ENCODE measurements at places on chromosomes 12 and 14.
A peak's percentile ranks its signal among the peaks of the same experiment; 100 is the strongest.

DNA sequence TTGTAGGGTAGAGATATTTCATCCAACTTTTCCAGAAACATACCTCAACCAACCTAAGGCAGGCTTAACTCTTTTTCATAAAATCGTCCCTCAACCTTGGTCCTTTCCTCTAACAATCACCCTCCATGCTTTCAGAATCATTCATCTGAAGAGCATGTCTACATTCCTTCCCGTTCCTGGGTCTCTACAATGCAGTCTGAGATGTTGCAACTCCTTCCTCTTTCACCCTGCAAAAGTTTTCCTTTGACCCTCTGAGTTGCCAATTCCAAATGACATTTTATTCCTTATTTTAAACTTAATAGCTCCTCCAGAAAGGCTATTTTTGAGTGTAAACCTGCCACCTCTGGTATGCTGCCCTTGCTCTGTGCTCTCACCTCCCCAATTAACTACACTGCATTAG lies 16.7 kb downstream of the SLC7A7 start:
- DNase-seq: no peak

DNA sequence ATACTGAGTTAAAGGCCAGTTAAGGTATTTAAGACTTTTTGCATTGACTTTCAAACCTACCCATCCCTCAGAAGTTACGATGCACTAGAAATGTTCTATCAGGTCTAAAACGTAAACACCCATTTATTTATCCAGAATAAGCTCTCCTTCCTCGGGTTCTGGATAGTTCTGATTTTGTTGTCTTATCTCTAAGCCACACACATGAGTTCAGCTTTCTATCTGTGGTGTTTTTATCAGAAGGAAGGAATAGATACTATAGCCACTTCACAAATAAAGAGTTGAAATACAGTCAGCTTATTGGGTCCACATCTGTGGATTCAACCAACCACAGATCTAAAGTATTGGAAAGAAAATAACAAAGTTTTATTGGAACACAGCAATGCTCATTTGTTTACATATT lies 5.4 kb downstream of the SFSWAP start:
- no peak for DNase-seq

DNA sequence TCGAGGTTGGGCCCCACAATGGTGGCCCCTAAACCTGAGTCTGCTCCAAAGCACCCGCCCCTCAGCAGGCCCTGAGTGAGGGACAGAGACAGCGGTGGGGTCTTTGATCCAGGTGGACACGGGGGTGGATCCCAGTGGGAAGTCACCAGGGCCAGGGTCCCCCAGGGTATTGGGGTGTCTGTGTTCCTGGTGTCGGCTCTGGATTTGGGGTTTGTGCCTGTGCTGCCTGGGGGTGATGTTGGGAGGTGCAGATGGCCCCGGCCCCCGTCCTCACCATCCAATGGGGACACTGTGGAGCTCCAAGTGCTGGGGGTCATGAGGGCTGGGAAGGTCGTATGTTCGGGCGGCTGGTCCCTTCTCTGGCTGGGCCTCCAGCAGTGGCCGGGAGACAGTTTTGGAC lies 354.2 kb downstream of the TMEM121 start:
- DNase-seq: no peak

DNA sequence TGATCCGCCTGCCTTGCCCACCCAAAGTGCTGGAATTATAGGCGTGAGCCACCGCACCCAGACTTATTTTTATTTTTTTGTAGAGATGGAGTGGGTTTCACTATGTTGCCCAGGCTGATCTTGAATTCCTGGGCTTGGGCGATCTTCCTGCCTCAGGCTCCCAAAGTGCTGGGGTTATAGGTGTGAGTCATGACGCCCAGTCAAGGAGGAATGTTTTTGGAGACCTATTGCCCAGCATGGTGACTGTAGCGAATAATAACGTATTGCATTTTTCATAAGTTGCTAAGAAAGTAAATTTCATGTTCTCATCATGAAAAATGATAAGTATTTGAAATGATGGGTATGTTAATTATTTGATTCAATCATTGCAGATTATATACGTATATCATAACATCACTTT lies 46.5 kb downstream of the TEAD4 start:
- peak; percentile 41 for DNase-seq

DNA sequence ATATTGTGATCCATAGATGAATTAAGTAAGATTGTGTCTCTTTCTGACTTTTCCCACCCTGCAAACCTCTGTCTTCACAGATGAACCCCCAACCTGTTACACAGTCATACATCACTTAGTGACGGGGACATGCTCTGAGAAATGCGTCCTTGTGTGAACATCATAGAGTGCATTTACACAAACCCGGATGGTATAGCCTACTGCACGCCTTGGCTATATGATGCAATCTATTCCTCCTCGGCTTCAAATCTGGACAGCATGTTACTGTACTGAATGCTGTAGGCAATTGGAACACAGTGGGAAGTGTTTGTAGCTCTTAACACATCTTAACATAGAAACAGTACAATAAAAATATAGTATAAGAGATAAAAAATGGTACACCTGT lies 7.4 kb upstream of the TESPA1 start:
- no peak for DNase-seq

DNA sequence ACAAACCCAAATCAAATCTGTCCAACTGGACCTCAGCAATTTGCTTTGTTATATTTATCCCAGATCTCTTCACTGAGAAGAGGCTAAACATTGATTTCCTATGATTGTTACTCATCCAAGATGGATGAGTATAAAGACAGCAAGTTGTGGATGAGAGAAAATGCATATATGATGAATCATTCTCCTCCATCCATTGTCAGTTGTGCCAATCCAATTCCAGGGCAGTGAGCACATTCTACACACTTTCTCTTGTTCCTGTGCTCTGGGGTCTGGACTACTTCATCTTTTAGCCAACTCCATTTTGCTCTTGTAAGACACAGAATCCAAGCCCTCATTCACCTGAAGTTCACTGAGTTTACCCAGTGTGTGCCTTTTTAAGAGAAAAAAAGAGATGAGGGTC lies 105.7 kb downstream of the GCH1 start:
- DNase-seq: peak; percentile 43

DNA sequence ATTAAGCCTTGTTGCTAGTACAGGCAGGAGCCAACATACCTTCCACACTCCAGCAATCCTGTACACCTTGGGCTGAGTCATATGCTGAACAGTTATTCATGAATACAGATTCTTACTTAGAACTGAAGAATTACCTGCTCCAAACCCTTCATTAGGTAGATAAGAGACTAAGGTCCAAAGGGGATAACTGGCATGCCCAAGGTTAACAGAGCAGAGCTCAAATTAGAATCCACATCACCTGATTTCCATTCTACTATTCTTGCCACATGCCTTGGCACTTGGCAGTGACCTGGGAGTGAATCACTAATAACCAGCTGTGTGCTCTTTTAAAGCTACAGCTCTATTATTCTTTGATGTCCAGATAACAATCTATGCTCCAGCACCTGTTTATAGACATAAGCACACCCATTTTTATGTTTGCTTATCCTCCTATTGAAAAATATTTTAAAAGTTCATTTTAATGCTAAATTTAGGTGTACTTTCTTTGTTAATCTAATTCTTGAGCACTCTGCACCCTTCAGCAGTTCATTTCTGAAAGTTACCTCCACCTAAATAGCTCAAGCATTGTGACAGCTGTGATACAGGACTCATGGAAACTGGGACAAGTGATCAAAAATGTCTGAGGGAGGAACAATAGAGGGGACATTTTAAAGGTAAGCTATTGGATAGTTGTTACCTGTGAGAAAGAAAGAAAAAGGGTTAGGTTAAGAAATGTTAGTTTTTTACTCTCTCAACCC lies 19.4 kb downstream of the LPCAT3 start:
- no peak for DNase-seq

- DNase-seq: no peak
These were observed 885.8 kb downstream of the FSCB start for GRCh38 chr14:43621282-43621681.

GRCh38 chr12:14367040-14367661 lies 1.7 kb downstream of the ATF7IP start:
- DNase-seq: no peak

GRCh38 chr12:2214411-2214810 lies 161.6 kb downstream of the CACNA1C start:
- no peak for DNase-seq

DNA sequence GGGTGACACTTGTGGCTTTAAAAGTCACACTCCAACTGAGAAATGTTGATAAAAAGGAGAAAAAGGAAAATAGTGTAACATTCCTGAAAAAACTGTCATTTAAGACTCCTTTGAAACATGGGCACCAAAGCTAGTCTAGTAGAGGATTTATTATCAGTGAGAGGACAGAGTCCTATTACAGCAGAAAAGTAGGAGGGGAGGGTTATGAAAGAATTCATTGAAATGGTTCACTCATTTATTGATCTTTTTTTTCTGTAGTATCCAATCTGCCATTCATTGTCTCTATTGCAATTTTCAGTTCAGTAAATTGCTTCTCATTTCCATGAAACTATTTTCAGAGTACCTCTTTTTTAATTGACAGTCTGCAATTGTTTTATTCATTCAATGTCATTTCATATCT lies 25.4 kb downstream of the PPM1A start:
- DNase-seq: no peak

- DNase-seq: no peak
These were observed 4.8 kb upstream of the DDX55 start for GRCh38 chr12:123597100-123597499.

DNA sequence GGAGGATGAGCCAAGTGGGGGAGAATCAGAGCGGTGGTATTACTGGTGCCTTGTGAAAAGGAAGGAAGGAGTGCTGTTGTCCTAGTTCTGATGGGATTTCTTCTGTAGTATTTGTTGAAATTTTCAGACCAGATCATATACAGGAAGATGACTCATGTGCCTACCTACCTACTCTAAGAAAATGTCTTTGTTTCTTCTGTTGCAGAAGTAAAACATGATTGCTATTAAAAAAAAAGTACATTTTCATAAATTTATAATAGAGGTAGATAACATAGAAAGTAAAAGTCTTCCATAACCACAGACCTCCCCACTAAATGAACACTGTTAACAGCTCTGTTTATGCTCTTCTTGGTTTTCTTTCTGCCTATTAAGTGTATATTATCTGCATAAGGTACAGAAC lies 26.9 kb downstream of the SAMD4A start:
- DNase-seq: no peak

DNA sequence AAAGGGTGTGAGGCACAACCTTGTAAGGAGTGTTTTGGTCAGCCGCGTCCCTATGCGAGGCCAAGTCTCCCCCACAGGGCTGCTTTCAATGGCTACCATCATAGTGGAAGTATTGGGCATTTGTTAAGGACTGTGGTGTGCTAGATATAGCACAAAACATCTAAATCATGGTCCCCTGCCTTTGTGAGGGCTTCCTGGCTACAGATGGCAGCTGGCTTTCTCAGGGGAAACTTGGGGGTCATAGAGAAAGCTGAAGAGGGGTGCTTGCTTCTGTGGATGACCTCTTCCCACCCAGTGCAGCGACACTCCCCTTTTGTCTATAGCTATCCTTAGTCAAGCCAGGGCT lies 315.8 kb downstream of the ZFP36L1 start:
- no peak for DNase-seq

DNA sequence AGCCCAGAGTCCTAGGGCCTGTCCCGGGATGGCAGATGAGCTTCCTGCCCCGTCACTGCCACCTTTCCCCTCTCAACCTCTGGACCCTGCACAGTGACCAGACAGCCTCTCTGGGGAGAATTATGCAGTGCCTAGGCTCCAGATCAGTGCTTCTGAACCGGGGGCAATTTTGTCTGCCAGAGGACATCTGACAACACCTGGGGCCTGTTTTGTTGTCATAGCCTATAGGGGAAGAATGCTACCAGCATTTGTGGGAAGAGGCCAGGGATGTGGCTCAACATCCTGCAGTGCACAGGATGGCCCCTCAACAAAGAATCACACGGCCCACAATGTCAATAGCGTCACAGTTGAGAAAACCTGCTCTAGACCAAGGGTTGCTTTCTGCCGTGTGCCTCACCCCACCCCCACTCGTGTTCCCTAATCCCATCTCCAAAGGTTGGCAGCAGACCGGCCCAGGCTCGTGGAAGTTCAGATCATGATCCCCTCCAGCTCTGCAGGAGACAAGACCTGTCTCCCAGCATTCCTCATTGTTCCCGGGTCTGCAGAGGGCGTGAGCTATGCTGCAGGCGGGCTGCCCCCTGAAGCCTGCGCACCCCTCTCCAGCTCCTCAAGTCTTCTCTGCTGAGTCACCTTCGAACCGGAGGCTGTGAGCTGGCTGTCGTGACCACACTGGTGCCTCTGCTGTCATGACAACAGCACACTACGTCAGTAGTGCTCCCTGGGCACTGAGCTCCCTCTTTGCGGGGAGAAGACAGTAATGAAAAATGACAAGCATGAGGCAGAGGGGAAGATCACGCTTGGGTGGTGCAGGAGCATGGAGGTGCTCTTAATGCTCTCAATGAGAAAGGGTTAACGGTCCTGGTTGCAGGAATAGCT lies 2.0 kb upstream of the GAPDH start:
- peak; percentile 93 for DNase-seq

- DNase-seq: no peak
These were observed 1.6 kb downstream of the ZFYVE26 start for GRCh38 chr14:67814821-67815220.

- no peak for DNase-seq
These were observed 124.9 kb upstream of the ATXN7L3B start for GRCh38 chr12:74412606-74413230.

DNA sequence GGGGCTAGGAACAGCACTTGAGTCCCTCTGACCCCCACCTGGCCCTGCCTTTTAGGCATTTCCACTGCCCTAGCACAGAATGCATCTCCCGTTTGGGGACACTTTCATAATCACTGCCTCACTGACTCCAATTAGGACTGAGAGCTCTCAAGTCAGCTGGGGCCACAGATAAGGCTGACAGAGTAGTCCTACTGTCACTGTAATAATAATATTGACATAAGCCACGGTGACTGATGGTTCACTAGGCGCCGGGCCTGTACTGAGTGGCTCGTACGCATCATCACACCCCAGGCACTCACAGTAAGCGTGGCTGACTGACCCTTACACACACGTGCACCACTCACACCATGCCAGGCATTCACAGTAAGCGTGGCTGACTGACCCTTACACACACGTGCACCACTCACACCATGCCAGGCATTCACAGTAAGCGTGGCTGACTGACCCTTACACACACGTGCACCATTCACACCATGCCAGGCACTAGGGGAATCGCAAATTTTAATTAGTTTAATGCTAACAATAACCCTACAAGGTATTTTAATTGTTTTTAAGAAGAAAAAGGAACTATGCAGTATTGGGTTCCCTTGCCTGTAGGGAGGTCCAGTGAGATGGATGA lies 87.7 kb downstream of the CHGA start:
- no peak for DNase-seq
